ENCODE measurements at places on chromosomes 3 and 15.

GRCh38 chr15:76108021-76108723, 48.4 kb downstream of the TMEM266 start:
- no peak for DNase-seq

- DNase-seq: no peak
These were observed 545.3 kb downstream of the GBE1 start for GRCh38 chr3:81216192-81216591.

- DNase-seq: no peak
These were observed 59.5 kb upstream of the TRPC1 start for GRCh38 chr3:142664311-142664710.

- DNase-seq: no peak
These were observed 47.0 kb upstream of the ACKR4 start for GRCh38 chr3:132549890-132550578.

DNA sequence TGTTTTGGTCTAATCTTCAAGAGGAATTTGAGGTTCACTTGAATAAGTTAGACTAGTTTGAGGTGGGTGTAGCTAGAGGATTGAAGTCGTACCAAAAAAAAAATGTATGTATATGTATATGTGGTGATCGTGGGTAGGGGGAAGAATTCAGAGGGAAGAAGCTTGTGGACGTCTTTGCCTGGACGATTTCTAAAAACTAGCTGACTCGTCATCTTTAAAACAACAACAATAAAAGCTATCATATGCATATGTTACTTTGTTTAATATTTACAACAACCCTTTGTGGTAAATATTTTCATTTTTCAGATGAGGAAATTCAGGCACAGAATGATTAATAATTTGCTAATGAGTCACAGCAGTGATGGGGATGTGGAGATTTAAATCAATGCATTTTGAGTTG, 18.1 kb downstream of the RNF111 start:
- DNase-seq: no peak

- DNase-seq: no peak
These were observed 2.6 kb upstream of the HHATL start for GRCh38 chr3:42705058-42705767.

- no peak for DNase-seq
These were observed 239.3 kb upstream of the UBE2E1 start for GRCh38 chr3:23566499-23566898.

GRCh38 chr3:141659821-141660613, 78.1 kb upstream of the RNF7 start:
- DNase-seq: no peak

DNA sequence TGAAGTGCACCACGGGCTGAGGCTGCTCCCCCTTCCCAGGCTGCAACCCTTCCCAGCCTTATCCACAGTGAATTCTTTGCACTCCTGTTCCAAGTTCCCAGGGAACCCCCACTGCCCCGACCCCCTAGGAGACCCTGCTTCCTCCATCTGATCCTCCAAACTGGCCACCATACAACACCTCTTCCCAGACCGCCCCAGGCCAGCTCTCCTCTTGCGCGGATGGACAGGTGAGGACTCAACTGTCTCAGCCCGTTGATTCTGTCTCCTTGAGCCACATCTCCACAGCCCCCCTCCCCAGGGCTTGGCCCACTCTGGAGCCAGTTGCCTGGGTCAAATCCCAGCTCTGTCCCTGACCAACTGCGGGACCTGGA, 21.7 kb downstream of the GRIP2 start:
- DNase-seq: no peak

GRCh38 chr3:44400771-44401170, 62.2 kb downstream of the TCAIM start:
- DNase-seq: no peak

GRCh38 chr3:25532431-25533162, 104.5 kb downstream of the RARB start:
- no peak for DNase-seq

DNA sequence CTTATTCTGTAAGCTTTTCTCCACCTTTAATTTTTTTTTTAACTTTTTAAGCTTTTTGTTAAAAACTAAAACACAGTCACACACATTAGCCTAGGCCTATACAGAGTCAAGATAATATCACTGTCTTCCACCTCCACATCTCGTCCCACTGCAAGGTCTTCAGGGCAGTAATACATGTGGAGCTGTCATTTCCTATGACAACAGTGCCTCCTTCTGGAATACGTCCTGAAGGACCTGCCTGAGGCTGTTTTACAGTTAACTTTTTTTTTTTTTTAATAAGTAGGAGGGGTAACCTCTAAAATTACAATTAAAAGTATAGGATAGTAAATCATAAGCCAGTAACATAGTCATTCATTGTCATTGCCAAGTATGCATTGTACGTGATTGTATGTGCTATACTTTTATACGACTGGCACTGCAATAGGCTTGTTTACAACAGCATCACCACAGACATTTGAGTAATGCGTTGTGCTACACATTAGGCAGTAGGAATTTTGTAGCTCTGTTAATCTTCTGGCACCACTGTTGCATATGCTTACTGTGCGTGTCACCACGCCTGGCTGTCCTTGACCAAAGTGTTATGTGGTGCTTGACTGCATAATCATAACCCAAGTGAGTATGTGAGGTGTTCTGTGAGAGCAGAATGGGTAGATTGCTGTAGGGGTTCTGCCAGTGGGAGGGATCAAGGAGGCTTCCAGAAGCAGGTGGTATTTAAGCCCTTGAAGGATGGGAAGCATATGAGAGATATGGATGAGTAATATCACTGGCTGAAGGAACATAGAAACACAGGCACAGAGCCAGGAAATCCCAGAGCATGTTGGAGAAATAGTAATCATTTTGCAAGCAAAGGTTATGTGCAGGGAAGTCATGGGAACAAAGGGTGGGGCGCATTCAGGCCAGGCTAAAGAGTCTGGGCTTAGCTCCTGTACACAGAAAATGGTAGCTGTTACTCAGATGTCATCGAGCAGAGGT, 18.3 kb downstream of the FBXO22 start:
- DNase-seq: peak; percentile 37

DNA sequence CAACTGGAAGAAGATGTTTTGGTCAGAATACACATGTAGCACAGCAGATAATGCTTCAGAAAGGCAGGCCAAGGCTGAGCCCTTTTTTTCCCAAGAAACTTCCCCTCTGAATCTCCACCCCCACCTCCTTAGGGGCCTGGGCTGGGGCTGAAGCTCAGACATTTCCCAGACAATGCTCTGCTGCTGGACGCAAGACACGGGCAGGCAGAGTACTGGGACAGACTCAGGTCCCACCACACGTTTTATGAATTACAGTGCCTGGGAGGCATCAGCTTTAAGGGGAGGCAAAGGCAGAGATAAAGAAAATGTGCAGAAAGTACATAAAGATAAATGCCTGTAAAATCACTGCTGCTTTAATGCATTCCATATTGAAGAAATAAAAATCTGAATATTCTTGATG, 479.4 kb downstream of the ERC2 start:
- DNase-seq: no peak

GRCh38 chr3:31077021-31077601, 182.7 kb upstream of the GADL1 start:
- peak; percentile 63 for DNase-seq

- no peak for DNase-seq
These were observed 24.4 kb downstream of the TMEM45A start for GRCh38 chr3:100516838-100517237.

DNA sequence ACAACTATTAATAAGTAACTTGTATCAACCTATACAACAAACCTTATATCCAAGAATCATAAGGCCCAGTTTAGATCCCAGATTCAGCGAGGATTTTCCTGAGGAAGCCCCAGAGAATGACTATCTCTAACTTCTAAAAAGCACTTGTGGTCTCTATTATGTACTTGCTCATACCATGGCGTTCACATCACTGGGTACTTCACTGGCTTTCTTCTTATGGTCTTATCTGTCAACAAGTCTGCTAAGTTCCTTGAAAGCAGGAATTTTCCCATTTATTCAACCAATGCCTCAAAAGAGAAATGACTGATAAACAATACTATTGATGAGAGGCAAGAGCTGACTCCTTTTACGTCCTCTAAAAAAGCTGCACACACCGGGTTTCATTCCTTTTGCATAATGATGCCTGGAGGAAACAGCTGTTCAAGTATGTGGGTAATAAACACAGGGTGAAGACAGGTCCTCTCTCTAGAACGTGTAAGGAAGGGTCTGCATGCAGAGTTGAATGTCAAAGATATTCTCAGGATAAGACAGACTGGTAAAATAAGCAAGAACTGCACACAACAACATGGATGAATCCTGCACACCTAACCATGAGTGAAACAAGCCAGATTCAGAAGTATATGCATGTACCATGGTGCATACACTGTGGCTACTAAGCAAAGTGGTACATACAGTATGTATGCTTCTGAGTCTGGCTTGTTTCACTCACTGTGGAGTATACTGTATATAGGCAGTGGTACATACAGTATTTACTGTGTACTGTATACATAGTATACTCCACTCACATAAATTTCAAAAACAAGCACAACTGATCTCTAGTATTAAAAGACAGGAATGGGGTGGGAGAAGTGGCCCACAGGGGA, 408.7 kb downstream of the SHQ1 start:
- no peak for DNase-seq

GRCh38 chr3:195032955-195033354, 238.0 kb downstream of the XXYLT1 start:
- DNase-seq: no peak

GRCh38 chr3:71705681-71706080, 19.5 kb downstream of the EIF4E3 start:
- DNase-seq: no peak

DNA sequence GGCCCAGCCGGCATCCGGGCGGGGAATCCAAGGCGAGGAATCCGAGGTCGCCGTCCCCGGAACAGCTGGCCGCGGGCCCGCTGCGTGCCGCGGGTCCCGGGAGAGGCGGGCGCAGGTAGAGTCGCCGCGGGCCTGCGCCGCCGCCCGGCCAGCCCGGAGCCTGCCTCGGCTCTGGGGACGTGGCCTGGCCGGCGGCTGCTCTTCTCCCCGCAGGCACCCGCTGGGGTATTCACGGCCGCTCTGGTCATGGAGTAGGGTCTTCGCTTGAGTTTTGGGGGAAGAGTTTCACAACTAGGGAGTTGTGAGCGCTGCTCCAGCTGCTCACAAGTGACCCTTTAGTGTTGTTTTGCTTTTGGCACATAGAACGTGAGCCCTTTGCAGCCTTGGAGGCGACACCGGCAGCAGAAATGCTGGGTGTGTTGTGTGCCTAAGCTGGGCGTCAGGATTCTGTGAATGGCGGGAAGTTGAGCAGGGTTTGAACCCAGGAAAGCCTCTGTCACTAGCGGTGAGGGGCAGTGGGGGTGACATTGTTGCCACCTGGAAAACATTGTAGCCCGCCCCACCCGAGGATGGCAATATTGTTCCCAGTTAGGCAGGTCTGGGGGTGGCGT, 4.0 kb downstream of the TRIM71 start:
- DNase-seq: no peak

- DNase-seq: no peak
These were observed 41.1 kb upstream of the SEC61A1 start for GRCh38 chr3:128011140-128011539.

DNA sequence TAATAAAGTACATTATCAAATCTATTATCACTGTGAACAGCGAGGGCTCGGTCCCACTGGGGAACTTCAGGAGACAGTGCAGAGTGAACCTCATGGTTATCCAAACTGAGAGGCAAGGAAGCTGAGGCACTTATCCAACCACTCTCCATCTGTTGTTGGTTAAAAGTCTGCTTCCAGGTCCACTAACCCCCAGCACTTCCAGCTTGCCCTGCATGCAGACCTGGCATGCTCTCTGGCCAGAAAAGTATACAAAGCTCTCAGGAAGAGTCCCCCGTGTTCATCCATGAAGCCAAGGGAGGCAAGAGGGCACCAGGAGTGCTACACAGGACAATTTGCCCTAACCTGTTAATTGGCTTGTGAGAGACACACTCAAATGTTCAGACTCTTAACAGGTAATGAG, 36.0 kb downstream of the FBN1 start:
- no peak for DNase-seq

GRCh38 chr3:12679468-12679867, 15.6 kb upstream of the RAF1 start:
- peak; percentile 76 for DNase-seq

DNA sequence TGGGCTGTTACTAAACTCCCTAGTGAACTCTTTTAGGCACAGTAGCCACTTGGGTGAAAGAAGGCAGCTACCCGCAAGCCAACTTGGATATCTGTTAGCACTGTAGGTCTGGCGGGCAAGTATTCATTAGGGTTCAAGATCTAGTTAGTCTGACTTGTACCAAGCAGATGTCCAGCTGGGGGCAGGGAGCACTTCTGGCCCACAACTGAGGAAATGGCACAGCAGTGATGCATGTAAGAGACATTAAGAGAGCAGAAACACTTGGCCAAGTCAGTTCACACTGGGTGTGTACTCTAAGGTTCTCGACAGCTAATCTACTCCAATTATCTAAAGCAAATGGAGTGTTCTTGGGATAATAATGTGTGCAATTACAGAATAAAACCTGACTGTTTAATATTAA, 131.7 kb downstream of the CTNNB1 start:
- DNase-seq: no peak

DNA sequence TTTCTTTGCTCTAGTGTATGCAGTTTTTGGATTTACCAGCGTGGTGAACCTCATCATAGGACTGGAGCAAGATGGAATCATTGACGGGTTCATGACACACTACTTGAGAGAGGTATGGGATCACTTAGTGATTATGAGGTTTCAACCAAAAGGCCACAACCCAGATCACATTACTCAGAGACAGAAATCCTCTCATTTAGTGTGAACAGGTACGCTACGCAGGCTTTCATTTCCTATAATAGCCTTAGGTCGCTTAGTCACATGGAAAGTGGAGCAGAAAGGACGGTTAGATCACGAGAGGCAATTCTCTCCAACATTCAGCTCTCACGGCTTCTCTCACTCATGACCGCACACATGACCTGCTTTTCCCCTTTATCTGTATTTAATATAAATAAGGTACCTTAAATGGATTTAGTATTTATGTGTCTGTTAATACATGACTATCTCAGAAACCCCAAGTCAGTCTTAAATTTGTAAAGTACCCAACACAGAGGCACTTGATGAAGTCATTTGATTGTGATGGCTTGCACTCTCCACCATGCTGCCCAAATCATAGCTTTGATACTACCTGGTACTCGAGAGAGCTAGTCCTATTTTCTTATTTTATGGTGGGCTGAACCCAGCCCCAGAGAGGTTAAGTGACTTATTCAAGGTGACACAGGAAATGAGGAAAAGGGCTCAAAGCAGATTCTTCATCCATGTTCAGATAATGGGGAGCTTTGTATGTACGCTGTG, 8.6 kb downstream of the TM6SF1 start:
- no peak for DNase-seq

GRCh38 chr3:192514081-192514753, 213.1 kb downstream of the FGF12 start:
- no peak for DNase-seq

DNA sequence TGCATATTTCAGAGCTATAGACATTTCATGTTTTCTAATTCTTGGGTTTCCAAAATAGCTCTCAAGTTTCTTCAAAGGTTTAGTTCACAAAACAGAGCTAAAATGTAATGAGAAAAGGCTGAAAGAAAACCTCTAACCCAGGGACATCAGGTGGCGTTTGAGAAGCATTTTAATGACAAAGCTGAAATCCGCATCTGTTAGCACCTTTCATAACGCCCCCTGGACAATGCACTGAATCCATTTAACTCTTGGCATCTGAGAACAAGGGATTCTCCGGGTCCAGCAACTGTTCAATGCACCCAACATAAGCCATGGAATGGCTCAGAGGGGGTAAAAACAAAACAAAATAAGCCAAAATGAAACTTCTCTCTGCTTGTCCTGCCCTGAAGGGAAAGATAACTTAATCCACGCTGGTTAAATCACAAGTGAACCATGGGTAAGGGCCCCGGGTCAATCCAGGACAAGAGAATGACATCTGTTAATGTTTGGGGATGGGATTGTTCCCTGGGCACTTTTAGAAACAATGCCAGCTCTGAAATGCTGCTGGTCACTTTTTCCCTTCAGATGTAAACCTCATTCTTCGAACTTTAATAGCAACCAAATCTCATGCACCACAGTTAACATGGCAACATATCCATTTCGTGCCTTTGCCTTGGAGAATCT, 466.2 kb upstream of the ADAMTS9 start:
- no peak for DNase-seq
